ENCODE measurements at places on chromosomes 1 and 21.

GRCh38 chr1:113405573-113405972 is 15.3 kb downstream of the MAGI3 start:
- DNase-seq: no peak

- DNase-seq: no peak
Observed at GRCh38 chr1:206476591-206476990, 6.3 kb downstream of the IKBKE start.

- DNase-seq: peak; percentile 16
Observed at GRCh38 chr1:26538480-26539412, 9.2 kb downstream of the RPS6KA1 start.

DNA sequence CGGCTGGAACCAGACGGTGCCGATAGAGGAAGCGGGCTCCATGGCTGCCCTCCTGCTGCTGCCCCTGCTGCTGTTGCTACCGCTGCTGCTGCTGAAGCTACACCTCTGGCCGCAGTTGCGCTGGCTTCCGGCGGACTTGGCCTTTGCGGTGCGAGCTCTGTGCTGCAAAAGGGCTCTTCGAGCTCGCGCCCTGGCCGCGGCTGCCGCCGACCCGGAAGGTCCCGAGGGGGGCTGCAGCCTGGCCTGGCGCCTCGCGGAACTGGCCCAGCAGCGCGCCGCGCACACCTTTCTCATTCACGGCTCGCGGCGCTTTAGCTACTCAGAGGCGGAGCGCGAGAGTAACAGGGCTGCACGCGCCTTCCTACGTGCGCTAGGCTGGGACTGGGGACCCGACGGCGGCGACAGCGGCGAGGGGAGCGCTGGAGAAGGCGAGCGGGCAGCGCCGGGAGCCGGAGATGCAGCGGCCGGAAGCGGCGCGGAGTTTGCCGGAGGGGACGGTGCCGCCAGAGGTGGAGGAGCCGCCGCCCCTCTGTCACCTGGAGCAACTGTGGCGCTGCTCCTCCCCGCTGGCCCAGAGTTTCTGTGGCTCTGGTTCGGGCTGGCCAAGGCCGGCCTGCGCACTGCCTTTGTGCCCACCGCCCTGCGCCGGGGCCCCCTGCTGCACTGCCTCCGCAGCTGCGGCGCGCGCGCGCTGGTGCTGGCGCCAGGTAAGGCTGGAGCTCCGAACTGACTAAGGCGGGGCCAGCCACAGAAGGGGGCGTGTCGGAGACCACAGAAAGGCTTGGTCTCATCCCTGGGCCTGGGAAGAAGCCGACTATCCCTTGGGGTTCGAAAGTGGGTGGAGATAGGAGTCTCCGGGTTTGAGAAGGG is 486 bp downstream of the SLC27A3 start:
- DNase-seq: no peak

DNA sequence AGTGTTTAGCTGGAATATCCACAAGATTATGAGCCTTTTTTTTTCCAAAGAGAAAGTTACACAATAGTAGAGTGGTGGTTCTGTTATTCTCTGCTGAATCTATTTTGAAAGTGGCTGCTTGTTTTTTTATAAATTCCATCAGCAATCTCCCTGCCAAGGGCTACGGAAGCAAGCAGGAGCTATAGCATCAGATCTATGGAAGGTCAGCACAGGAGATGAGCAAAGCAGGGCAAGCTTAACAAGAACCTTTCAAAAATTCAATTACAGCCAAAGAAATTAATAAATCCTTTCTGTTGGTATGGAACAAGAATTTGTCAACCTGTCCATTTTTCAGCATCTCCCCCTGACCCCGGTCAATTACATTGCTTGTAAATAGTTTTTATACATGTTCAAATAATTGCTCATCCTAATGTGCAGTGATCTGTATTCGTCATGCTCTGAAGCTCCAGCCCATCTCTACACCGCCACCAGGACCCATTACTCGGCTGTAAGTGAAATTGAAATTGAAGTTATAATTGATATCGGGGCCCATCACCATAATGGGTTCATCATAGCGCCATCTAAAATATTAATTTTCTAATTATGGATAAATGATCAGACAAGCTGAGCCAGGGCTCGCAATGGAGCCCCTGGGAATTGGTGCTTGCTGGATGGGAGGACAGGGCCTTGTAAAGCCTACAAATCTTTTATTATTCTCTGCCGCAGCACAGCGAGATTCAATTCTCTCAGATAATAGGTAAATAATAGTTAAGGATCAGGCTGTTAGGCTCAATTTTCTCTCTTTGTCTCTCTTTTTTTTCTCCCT is 215.1 kb downstream of the ATG4C start:
- no peak for DNase-seq

DNA sequence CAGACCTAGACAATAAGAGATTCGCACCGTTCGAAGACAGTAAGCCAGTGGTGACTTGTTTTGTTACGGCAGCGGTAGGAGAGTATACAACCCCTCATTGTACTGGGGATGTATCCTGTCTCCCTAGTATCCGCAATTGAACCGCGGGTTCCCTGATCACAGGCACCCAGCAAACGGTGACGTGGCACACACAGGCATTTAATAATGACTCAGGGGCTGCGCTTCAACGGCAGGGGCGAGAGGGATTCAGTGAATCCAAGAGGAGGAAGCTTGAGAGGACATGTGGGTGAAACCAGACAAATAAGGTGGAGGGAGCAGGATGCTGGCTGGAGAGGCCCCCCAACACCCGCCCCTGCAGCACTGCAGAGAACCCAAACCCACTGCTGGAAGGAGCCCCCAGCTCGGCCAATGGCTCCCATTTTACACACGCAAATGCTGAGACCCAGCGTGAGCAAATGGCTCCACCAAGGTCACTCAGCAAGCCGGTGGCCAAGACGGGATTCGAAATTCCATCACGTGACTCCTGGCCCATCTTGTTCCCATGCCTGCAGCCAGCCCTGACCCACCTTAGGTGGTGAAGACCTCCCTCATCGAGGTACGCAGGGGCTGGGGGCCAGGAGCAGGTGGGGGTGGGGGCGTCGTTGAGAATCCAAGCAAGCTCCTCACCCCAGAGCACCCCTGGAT is 149.9 kb downstream of the SYF2 start:
- DNase-seq: no peak

GRCh38 chr21:38968887-38969543 is 163.3 kb downstream of the ETS2 start:
- no peak for DNase-seq

GRCh38 chr1:66436378-66437135 is 97.4 kb upstream of the SGIP1 start:
- DNase-seq: no peak

GRCh38 chr1:154944401-154945159 is 8.1 kb upstream of the PMVK start:
- DNase-seq: no peak

GRCh38 chr1:169999761-170000160 is 74.7 kb downstream of the KIFAP3 start:
- no peak for DNase-seq

DNA sequence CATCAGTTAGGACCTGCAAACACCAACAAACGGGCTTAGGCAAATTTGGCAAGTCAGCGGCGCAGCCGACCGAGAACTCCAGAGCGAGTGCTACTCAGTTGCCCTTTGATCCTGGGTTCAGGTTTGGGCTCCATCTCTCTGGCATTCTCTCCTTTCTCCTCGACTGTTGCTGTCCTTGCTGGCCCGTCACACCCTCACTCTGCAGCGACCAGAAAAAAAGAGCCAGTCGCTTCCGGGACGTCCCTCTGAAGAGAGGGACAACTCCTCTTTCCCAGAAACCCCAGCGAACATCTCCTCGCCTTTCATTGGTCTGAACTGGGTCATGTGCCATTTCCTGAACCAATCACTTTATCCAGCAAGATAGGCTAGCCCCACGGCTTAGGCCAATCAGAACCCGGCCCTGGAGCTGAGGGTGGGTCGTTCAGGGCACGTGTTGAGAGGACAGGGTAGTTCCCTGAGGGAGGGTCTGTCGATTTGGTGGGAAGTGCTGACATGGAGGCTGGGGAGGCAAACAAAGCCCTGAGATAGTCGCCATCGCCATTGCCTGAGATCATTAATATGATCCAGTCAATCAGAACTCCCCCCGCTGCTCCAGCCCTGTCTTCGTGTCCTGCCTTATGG is 113.7 kb downstream of the PTPRU start:
- no peak for DNase-seq

DNA sequence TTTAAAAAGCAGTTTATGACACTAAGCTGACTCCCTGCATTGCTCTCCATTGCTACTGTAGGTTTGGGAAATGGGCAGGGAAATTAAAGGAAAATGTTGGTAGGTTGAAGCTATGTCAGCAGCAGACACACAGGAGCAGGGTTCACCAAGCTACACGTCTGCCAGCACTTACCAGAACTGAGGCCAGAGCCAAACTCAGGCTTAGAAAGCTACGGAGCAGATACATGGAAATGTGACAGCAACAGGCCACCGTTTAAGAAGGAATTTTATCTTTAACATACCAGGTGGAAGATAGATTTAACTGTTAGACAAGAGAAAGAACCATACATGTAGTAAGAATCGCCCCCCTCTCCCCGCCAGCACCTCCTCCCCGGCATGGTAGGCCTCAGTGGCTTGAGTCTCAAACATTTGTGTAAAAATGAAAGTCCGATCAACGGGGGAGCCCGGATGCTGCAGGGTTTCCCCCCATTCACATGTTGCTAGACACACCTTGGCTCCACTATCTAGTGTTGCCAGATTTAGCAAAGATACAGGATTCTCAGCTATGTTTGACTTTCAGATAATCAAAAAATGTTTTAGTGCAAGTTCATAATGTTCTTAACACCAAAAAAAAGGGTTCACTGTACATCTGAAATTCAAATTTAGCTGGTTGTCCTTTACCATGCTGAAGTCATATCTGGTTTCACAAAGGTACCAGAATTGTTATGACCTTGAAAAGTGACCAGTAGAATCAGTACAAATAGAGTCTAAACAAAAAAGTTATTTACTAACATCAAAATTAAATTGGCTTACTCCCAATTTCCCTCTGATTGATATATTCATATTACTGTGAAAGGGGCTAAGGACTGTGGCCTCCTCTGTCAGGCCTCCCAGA is 6.7 kb downstream of the OR2T11 start:
- no peak for DNase-seq

GRCh38 chr1:103250441-103250861 is 142.1 kb upstream of the COL11A1 start:
- peak; percentile 63 for DNase-seq

GRCh38 chr21:43866260-43866629 is 1.2 kb downstream of the AGPAT3 start:
- no peak for DNase-seq

GRCh38 chr1:30274976-30275621 is 448.3 kb downstream of the MATN1 start:
- no peak for DNase-seq

DNA sequence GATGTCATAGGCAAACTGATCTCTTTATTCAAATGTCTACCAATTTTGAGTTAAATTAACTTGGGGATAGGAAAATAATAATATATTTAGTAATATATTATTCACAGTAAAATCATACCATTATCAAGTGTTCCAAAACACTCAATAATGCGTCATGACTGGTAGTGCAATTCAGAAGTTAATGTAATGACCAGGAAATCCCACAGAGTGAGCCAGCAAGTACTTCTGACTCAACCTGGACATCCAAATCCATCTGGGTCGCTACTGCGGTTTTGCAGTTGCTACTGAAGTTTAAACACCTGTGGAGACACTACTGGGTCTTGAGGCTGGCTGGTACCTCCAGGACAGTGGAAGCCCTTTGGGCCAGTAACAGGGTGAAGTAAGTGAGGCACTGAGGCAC is 44.8 kb downstream of the DPYD start:
- DNase-seq: no peak

DNA sequence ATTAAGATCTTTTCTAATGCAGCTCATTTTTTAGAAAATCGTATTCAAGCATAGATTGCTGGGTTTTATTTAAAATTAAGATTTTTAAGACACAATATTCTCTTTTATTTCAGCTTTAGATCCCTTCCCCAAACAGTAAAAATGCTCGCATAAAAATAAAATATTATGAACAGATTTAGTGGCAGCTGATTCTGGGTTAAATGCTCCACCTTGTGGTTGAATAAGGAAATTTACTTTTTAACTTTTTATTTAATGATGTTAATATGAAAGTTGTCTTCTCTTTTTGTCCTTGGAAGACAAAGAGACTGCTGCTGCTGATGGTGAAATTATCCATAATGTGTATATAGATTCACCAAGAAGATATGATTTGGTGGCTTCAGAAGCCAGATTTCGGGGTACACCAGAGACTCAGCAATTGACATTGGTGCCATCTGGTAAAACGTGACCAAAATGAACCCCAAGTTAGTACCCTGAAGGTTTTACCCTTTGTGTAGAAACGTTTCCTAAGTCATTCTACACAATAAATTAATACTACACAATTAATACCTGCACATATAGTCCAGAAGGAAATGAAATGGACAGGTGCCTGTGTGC is 128.0 kb downstream of the ADAMTS1 start:
- DNase-seq: peak; percentile 16

GRCh38 chr1:43247256-43247921 is 22.4 kb upstream of the TMEM125 start:
- no peak for DNase-seq

GRCh38 chr1:198272492-198272891 is 115.7 kb downstream of the NEK7 start:
- DNase-seq: no peak

DNA sequence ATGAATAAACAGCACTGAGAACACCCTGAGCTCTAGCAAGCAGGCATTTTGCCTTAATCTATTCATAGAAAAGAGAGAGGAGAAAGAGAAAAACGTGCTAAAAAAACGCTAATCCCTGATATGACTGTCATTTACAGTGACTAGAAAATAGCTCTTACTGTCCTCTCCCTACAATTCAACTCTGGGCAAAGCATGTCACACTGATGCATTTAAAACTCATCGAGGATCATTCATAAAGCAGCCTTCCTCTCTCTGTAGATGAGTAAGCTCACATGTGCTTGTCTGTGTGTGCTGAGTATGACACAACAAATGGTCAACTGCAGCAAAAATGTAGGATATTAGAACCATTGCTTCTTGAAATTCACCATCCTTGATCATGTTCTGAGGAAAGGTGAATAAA is 109.0 kb downstream of the SGIP1 start:
- no peak for DNase-seq

DNA sequence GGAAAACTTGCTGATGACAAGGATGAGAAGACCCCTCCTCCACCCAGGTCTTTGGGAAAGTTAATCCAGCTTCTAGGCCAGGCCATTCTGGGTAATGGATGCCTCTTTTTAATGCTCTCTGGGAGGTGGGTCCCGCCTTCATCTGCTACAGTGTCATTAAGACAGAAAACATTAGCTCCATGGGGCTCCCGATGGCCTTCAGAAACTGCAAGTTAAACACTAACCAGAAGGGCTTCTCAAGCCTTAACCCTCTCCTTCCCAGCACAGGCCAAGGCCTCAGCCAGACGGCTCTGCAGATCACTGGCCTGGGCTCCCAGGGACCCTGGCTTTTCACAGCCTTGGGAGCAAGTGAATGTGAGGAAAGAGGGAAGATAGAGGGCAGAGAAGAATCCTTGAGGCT is 364.9 kb downstream of the MATN1 start:
- DNase-seq: no peak

- no peak for DNase-seq
Observed at GRCh38 chr1:240091614-240092300, at the start of gene FMN2. TSS of gene FMN2 (plus strand) at chr1:240091883. CDS start at chr1:240092110, 227 bp downstream.

- no peak for DNase-seq
Observed at GRCh38 chr1:213388199-213388598, 337.2 kb downstream of the RPS6KC1 start.
